ENCODE measurements at places on chromosomes 6 and 20. TPM values are rescaled to one million over a fixed set of nuclear protein-coding genes. Genes with fewer than 3 reads are reported as not detected.

Gene CLPSL2
- total RNA-seq = not detected

Gene GJA1
- total RNA-seq = 91.3 TPM

Gene MEI4
- total RNA-seq = 0.82 TPM

Gene TSBP1
- total RNA-seq = not detected

Gene PSMG4
- 32.2 TPM for total RNA-seq

Gene NECAB3
- 33.8 TPM for total RNA-seq

Gene FAM209B
- total RNA-seq = not detected

Gene PNLDC1
- not detected for total RNA-seq

Gene IP6K3
- not detected for total RNA-seq

GRCh38 chr20:21234806-21235483 is 68.2 kb upstream of the XRN2 start:
- no peak for DNase-seq

- no peak for DNase-seq
Measured at GRCh38 chr6:15327271-15327670, 81.4 kb downstream of the JARID2 start.

GRCh38 chr6:18397701-18398100 is 10.6 kb downstream of the RNF144B start:
- DNase-seq = no peak

- DNase-seq = no peak
Measured at GRCh38 chr6:104711371-104711770, 148.3 kb downstream of the HACE1 start.

GRCh38 chr6:126054258-126054702 is 67.9 kb downstream of the TRMT11 start:
- no peak for DNase-seq

DNA sequence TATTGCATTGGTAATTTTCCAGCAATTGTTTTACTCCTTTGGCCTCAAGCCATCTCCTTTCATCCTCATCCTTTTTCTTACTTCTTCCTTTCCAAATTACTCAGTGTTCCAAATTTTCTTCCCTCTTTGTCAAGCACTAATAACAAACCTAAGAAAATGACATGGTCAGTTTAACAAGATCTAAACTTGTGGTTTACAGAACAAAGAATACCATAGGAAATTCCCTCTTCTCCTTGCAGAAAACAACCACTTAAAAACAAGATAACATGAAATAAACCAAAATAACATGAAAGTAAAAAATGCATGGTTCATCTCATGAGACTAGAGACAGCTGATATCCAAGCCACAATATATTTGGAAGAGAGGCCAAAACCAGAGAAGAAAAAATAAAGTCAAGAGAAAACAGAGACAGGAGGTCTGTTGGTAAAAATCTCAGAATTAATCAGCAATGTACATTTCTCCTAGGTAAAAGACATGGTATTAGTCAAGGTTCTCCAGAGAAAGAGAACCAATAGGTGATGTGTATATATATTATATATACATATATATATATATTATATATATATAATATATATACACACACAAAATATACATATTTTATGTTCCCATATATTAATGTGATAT is 51.0 kb upstream of the SENP6 start:
- DNase-seq = no peak

DNA sequence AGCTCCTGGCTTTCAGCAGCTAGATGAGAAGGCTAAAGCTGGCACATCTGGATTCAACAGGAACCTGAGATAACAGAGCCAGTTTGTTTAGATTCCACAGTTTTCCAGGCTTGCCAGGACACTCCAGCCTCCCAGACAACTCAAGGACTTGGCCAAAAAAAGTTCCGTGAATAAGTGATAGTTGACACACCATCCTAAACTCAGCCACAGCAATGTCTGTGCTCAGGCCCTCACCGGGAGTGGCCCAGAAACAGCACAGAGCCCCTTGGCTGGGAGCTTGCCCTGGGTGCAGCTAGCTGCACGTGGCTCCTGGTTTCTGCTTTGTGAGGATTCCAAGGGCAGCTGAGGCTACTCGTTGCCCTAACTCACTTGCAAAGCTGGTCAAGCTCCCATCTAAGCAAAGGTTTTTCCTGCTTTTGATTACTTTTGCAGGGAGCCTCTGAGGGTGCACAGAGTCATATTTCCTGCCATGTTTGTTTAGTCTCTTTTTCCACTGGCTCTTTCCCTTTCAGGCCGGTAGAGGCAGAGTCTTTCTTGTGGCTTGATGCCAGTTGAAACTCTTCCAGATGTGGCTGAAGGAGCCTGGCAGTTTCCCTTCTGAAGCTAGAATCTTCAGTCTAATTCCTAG is 118.3 kb upstream of the ECI2 start:
- DNase-seq = no peak

GRCh38 chr20:55685841-55686240 is 319.5 kb downstream of the CBLN4 start:
- no peak for DNase-seq

GRCh38 chr6:149443411-149444181 is 41.2 kb downstream of the ZC3H12D start:
- DNase-seq = no peak

- DNase-seq = no peak
Measured at GRCh38 chr6:126947070-126947469, 171.4 kb upstream of the RSPO3 start.

- DNase-seq = no peak
Measured at GRCh38 chr20:41627001-41627495, 8.9 kb upstream of the CHD6 start.

DNA sequence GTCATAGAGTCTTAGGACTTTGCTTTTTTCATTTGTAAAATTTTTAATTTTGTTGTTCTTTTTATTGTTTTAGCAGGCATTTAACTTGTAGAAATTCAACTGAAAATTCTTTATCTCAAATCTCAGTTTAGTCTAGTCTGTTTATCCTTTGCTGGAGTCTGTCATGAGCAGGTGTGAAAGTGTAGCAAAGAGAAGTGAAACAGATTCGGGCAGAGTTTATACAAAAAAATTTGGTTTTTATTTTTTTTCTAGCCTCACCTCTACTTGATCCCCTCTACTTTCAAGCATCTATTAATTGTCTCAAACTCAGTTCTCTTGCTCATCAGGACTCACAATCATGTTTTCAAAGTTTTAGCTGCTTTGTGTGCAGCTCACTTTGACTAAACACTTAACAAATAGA is 655.2 kb downstream of the HDGFL1 start:
- DNase-seq = no peak

- DNase-seq = no peak
Measured at GRCh38 chr6:56040889-56041301, 165.5 kb upstream of the BMP5 start.

GRCh38 chr6:4736371-4736873 is 39.8 kb upstream of the CDYL start:
- no peak for DNase-seq

DNA sequence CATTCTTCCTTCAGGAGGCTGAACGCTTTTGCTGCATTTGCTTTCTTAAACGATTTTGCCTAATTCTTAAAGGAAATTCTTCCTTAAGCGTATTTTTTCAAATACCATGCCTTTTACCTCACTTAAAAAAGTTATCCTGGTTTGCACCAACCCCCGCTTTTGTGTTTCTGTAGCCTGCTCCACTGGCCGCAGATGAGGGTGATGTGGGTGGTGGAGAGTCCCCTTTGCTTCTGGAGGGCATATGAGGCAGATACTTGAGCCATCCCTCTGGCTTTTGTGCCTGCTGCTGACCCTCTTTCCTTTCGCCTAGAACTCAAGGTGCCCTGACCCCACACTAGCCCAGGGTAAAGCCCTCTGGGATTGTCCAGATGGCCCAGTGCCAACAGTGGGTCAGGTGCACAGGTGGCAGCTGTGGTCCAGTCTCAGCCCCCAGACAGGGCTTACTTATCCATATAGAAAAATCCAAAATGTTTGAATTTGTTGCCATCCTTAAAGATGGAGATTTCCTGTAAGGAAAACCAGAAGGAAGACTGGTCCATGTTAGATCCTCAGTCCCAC is 43.9 kb downstream of the SPATA2 start:
- no peak for DNase-seq

All from frontal cortex (tissue), 4 donors.